ENCODE measurements at places on chromosomes 12 and 14.

- DNase-seq: no peak
These were observed 356.9 kb downstream of the MED13L start for GRCh38 chr12:115920395-115921183.

DNA sequence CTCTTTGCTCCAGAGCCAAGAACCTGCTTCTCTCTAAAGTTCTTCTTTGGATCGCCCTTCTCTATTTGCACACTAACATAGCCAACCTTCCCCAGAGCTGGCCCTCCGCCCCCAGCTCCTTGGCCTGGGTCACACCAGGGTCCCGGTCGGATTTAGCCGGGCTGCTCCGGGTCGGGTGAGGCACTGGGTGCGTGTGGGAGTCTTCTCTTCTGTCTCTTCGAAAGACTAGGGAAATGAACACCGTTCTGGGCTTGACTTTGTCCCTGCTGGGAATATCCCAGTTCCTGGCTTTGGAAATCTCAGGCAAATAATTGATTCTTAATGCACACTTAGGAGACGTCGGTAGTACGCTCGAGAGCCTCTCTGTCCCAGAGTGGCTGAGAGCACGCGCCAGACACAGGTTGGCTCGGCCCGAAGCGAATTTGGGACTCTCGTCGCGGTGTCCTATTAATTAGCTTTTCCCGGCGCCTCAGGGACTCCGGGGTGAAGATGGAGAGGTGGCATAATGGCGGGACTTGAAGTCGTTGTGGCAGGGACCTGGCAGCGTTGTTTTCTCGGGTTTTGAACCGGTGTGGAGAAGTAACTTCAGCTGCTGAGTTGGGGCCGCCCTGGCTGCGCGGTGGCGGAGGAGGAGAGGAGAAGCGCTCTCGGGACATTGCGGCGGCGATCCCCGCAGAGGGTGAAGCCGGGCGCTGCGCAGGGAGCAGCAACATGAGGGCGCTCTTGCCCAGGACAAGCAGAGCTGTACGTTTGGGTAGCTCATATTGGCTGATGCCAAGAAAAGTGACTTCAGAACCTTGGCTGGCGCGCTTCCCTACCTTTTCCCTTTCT is 7.5 kb downstream of the FOXG1 start:
- no peak for DNase-seq

DNA sequence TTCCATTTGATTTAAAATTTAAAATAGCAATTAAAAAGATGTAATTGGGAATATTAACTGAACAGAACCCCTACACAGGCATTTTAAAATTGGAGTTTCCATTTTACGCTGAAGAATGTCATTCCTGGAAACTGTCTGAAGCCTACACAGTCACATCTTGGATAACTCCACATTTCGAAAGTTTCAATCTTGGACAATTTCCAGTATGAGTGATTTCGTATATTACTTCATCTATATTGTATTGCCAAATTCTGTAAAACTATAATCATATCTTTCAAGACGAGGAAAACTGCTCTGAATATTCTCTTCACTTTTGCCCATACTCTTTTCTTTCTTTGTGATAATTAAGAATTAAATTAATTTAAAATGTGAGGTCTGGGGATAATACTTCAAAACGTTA is 194.2 kb upstream of the ABCD2 start:
- peak; percentile 31 for DNase-seq

DNA sequence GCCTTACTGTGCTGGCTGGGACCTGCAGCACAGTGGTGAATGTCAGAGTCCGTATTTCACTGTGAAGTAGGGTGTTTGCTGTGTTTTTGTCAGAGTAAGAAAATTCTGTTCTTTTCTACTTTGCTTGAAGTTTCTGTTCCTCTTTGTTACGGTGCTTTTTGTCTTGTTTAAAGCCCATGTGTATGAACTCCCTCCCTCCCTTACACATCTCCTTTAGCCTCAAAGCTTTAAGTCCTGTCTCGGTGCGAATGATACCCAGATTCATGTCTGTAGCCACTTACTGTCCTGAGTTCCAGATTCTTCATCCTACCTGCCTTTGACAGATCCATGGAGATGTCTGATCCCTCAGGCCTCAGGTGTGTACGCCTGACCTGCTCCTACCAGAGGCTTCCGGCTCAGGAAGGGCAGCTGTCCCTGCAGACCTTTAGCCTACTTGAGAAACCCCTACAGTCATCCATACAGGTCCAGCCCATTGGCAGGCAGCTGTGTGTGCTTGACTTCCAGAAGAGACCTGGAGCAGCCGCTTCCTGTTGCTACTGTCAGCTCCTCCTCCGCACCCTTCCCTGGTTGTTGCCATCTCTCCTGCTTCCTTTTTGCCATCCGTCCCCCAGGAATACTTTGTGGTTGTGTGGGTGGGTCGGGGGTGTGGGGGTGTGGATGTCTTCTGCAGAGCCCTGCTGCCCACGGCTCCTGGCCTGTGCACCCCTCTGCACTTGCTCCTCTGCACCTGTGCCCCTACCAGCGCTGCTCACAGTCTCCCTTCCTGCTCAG is 72.9 kb downstream of the DDX51 start:
- DNase-seq: no peak

GRCh38 chr12:108627134-108627920 is 6.4 kb downstream of the SELPLG start:
- no peak for DNase-seq

GRCh38 chr14:105913861-105914260 is 387.5 kb downstream of the TMEM121 start:
- DNase-seq: no peak

GRCh38 chr12:108335349-108336119 is 3.6 kb downstream of the CMKLR1 start:
- DNase-seq: no peak

- no peak for DNase-seq
These were observed 36.4 kb upstream of the PRIMA1 start for GRCh38 chr14:93824518-93825234.

- DNase-seq: no peak
These were observed 56.8 kb upstream of the FAM181A start for GRCh38 chr14:93870377-93870776.

DNA sequence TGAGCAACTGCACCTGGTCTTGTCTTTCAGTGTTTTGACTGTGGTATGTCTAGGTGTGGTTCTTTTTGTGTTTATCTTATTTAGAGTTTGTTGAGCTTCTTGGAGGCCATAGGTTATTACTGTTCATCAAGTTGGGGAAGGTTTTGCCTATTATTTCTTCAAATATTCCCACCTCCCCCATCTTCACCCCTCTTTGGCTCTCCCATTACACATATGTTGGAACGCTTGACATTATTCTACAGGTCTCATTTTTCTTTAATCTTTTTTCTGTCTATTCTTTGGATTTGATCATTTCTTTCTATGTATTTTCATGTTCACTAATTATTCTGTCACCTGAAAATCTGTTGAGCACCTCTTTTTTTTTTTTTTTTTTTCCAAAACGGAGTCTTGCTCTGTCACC is 16.2 kb downstream of the MAPKAPK5 start:
- DNase-seq: no peak

Data from AG09319 (cell line).